ENCODE measurements at places on chromosomes 11 and 22.

- DNase-seq = no peak
Measured at GRCh38 chr11:11043721-11044120, 185.9 kb upstream of the ZBED5 start.

DNA sequence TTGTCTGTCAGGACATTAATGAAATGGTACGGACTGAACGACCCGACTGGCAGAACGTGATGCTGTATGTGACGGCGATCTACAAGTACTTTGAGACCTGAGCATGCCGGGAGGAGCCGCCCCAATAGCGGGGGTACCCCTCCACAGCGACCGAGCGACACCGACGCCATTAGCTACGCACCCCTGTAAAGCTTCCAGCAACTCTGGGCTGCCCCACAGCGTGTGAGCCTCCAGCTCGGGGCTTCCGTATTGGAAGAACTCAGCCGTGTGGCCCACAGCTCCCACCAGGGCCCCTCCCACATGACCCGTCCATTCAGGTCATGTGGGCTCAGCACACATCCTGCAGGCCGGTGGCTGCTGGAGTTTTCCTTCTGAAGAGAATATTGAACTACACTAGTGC, 12.9 kb upstream of the ADORA2A start:
- DNase-seq = no peak

DNA sequence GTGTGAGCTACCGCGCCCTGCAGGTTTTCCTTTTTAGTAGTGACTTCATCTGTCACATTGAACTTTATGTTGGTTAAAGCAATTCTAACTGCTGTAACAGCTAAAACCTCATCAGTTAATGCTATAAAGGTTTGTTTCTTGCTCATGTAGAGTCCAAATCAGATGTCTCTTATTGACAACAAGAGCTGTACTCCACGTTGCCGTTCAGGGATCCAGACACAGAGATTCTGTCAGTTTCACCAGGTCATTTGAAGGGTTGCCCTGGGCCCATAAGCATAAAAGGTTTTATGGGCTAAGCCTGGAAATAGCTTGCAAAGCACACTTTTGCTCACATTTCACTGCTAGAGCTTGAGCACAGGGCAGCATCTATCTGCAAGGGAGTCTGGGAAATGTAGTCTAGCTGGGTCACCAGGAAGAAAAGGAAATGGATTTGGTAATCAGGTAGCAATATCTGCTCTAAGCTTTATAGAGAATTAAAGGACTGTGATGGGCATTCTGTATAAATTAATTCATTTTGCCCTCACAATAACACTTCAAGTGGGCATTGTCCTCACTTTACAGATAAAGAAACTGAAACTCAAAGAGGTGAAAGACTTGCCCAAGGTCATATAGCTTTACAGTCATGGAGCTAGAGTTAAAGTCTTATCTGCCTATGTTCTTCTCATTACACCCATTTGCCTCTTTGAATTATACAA, 25.2 kb upstream of the PTPRJ start:
- no peak for DNase-seq

DNA sequence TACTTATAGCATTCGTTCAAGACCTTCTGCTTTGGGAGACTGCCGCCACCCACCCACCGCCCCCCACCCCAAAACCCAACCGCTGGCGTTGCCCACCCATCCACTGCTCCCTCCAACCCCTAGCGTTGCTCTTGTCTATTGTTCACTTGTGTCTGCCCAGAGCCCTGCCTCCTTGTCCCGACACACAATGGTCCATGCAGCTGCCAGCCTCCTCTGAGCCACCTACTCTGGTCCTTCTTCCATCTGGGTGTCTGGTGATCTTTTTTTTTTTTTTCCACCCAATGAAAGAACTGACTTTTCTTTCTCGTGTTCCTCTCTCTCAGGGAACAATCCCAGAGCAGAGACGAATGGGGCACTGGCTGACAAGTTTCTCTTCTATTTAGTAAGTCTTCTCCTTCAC, 256.0 kb upstream of the SESN3 start:
- DNase-seq = no peak

- no peak for DNase-seq
Measured at GRCh38 chr11:12598330-12599256, 75.6 kb upstream of the TEAD1 start.

- no peak for DNase-seq
Measured at GRCh38 chr11:124727474-124727873, 12.3 kb upstream of the NRGN start.

DNA sequence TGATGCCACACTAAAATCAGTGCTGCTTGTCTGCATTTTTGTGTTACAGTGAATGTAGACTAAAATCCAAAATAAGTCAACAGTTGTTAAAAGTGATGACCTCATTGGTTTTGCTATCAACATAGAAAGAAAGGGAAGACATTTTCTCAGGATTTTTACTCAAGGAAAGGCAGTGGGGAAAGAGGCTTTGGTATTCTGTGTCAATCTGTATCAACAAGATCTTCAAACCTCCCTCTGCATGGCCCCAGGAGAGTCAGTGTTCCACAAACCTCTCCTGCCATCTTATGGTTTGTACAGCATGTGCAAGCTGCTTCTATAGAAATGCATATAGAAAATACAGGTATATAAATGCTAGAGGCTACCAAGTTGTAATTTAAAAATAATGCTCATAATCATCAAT, 13.8 kb upstream of the OR51M1 start:
- DNase-seq = no peak

DNA sequence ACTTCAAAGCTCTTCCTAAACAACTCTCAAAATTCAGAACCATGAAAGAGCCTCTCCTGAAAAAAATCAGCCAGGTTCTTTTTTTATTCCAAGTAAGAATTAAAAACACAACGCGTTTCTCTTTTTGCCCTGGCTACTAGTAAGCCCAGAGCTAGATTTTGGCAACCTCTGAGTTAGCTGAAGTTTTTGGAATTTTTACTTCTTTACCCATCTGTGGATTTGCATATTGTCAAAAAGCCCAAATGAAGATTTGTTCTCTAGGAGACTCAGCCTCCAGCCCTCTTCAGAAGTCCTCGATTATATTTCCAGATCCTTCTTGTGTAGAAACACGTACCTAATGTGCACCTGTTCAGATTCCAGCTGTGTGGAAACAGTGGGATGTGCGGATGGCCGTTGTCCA, 517.9 kb downstream of the TBC1D22A start:
- DNase-seq = no peak

GRCh38 chr11:2674658-2675131, 25.1 kb downstream of the KCNQ1OT1 start:
- DNase-seq = no peak

DNA sequence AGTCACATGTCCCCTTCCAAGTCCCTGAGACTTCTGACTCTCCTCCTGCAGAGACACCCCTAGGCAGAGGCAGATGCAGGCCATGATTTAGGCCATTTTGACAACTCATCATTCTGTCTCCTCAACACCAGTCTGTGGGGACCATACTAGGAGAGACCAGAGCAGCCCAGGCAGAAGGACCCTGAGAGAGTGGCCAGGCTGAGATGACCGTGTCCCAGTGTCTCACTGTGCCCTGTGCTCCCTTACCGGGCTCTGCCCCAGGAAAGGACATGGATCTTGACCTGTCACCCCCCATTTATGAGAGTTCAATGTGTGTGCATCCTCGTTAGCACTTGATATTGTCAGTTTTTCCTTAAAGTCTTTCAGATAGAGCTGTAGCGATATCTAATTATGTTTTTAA, 52.4 kb upstream of the IGLL5 start:
- DNase-seq = no peak

DNA sequence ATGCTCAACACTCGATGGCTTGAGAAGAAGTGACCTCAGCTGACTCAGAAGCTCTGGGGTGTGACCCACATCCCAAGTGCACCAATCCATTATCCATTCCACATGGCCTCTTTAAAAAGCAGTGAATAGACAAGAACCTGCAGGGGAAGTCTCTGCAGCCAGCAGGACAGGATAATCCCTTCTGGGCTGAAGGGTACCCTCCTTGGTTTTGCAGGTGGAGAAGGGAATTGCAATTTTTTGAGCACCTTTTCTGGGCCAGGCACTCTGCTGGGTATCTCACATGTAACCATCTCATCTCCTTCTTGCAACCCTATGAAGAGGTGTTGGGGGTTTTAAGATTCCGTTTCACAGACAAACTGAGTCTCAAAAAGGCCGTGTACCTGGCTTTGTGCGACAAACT, 76.6 kb downstream of the MYO18B start:
- no peak for DNase-seq

GRCh38 chr22:37145180-37146050, 4.3 kb downstream of the IL2RB start:
- DNase-seq = no peak

DNA sequence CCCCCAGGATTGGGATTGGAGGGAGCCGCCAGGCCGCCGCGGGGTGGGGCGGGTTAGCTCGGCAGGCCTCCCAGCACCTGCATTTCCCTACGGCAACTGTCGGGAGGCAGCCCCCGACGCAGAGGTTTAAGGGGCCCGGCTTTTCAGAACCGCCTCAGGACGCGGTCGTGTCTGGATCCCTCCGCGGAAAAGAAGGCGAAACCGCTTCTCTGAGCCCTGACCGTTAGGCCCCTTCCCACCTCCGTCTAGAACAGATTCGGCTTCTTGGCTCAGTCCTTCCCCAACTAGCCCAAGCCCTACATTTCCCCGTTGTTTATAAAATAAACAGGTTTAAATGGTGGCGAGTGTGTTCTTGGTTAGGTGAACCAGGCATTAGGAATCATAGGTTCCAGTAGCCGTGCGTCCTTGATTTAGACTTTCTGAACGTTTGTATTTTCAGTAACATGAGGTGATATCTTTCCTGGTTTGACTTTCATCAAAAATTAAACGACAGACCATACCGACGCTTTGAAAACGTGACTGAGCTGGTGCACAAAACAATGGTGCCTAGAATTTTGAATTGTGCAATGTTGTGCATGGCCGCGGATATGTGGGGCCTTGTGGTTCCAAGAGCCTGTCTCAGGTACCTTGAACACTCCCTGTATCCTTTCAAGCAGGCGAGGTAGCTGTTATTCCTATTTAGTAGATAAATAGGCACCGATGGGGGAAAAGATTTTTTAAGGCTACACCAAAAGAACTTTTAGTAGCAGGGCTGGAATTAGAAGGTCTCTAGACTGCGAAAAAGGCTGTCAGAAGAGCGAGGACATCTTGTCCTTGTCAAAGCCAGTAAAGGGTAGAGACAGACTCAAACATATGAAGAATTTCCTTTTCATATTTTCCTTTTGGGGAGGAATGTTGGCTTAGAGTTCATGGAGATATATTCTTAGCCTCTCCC, 1.2 kb upstream of the HSPA8 start:
- DNase-seq = peak; percentile 49

- no peak for DNase-seq
Measured at GRCh38 chr11:134762248-134763029, 350.4 kb upstream of the B3GAT1 start.

DNA sequence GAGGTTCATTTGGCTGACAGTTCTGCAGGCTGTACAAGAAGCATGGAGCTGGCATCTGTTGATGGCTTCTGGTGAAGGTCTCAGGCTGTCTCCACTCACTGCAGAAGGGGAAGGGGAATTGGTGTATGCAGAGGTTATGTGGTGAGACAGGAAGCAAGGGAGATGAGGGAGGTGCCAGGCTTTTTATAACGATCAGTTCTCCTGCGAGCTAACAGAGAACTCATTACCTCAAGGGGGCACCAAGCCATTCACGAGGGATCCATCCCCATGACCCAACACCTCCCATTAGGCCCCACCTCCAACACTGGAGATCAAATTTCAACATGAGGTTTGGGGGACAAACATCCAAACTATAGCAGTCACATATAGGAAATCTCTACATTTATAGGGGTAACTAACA, 38.7 kb upstream of the E2F8 start:
- DNase-seq = no peak

- DNase-seq = no peak
Measured at GRCh38 chr11:111826322-111826950, 44.9 kb downstream of the ALG9 start.

DNA sequence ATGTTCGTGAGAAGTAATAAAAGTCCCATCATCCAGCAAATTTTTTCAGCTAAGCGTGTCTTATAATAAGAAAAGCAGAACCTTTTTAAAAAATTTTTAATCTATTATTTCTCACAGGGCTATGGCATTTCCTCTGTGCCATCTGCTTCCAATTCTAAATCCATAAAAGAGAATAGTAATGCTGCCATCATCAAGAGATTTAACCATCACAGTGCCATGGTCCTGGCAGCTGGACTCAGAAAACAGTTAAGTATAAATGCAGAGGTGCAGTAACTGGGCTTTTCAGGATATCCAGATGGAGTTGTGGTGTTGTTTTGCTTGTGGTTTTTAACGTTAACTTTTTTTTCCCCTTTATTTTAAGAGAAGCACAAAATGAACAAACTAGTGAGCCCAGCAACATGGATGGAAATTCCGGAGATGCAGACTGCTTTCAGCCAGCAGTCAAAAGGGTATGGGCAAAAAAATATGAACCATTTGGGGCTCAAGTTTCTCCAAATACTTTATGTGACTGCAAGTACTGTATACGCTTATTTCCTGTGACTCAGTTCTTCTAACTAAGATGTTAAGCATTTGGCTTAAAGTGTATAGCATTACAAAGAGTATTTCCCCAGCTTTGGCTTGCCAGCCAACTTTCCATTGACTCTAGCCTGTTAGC, 25.2 kb downstream of the GTF2H1 start:
- DNase-seq = no peak

DNA sequence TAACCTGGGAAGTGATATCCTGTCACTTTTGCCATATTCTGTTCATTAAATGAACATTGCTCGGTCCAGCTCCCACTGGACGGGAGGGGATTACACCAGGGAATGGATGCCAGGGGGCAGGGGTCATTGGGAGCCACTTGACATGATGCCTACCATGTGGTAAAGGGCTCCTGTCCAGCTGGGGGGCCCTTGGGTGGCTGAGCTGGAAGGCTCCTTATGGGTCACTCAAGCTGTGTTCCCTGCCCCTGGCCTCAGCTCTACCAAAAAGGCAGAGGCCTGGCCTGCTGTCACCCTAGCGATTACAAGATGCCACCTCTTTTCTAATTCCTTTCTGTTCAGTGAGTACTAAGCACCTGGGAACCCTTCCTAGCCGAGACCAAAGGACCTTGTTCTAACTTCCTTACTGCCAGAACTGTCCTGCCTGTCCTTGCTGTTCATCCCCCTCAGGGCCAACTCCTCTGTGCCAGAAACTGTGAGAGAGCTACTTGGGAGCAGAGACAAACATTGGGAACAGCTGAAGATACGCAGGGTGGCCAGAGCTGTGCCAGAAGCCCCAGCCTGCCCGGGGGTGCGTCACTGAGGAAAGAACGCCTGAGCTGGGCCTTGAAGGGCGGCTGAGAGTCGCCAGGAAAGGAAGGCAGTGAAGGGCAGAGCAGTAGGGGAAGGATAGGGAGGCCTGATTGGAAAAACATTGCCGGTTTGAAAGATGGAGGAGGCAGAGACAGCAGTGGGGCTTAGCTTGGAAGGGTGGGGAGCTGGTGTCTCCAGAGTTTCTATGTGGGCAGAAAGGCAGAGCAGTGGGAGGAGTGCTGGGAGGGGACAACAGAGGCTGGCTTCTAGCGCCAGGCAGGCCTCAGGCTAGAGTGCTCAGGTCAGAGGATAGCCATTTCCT, 12.7 kb upstream of the UVRAG start:
- DNase-seq = no peak
